ENCODE measurements at places on chromosomes 6 and 20. TPM values are rescaled to one million over a fixed set of nuclear protein-coding genes. Genes with fewer than 3 reads are reported as not detected.

DNA sequence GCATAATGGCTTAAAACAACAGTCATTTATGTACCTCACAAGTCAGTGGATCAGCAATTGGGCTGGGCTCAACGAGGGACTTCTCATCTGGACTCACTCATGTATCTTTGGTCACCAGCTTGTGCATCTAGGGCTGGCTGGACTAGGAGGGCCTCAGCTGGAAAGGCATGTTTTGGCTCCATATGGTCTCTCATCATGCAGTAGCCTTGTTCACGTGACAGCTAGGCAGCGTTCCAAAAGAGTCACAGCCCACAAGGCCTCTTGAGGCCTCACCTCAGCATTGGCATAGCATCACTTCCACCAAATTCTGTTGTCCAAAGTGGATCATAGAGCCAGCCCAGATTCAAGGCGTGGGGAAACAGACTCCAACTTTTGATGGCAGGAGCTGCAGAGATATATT is 110.1 kb downstream of the MAFB start:
- DNase-seq = no peak

DNA sequence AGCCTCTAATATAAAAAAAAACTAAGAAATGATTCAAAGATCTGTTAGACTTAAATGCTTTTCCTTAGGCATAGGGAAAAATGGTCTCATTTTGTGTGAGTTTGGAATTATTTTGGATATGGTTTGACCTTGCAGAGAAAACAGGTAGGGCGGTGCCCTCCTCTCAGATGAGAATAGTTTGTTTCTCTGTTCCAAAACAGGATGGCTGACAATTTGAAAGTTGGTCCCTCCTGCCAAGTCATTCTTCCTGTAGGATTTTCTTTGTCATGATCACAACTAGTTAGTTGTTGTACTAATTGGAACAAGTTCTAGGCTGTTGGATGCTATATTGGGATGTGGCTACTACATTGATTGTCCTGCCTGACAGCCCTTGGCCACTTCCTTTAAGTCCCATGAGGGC is 108.6 kb downstream of the BCKDHB start:
- no peak for DNase-seq

DNA sequence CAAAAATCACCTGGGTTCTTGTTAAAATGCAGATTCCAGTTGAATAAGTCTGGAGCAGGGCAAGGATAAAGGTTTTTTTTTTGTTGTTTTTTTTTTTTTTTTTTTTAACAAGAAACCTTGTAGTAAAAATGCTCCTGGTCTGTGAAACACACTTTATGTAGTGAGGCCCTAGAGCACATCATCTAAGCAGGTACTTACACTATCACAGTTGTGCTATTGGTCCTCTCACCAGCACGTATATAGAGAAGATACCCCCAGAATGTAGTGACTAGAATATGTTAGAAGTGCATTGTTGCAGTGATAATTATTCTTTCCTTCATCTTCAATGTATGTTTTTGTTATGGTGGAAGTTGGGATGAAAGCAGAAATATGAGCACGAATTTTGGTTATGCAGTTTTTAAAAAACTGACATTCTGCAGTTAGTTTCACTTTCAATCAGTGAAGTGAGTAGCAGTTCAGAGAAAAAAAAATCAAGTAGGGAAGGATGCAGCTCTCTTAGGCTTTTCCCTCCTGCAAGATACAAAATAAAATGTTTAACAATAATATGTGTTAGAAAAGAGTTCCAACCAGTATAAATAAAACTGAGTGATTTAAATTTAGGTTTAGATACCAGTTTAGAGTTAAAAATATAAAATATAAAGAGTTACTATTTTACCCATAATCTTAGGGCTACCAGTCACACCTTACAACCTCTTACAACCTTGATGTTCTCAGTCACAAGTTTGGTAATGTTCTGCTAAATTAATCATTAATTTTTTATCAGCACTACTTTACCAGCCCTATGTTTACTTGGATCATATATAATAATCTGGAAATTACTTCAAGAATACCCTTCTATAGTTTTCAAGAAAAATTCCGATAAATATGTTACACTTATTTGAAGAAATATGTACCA is 9.2 kb upstream of the DEFB113 start:
- no peak for DNase-seq

GRCh38 chr20:55830121-55830827 is 175.0 kb downstream of the CBLN4 start:
- DNase-seq = no peak

DNA sequence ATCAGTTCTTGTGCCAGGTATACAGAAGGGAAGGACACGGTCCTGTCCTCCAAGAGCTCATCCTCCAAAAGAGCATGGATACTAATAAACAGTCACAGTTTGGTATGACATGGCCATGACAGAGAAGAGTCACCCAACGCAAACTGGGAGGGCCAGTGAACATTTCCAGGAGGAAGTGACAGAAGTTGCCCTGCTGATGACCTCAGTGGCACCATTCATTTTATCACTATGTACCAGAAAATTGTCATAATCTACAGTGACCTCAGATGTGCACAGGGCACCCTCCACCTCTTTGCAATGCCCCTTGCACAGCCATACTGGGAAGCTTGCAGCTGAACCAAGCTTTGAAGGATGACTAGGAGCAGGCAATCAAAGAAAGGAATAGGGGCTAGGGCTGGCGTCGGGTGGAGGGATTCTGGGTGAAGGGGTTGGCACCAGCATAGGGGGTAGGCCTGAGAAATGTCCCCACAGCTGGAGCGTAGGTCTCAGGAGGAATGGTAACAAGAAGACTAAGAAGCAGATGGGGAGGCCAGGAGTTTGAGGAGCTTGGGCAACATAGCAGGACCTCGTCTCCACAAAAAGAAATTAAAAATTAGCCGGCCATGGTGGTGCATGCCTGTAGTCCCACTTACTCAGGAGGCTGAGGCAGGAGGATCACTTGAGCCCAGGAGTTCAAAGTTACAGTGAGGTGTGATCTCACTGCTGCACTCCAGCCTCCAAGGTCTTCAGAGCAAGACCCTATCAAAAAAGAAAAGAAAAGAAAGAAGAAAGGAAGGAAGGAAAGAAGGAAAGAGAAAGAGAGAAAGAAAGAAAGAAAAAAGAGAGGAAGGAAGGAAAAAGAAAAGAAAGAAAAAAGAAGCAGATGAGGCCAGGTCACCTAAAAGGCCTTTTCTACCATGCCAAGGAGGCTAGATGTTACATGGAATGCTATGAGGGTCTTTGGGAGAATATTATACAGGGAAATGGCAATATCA is 65.3 kb upstream of the SNX9 start:
- DNase-seq = no peak

RRP36 gene
- total RNA-seq = 60.6 TPM

TTK gene
- 22.1 TPM for total RNA-seq

THBD gene
- 0.19 TPM for total RNA-seq

MCHR2 gene
- not detected for total RNA-seq
